Activated naive CD4-positive, alpha-beta T cell (primary cell): ENCODE measurements at places on chromosomes 12 and 14.

DNA sequence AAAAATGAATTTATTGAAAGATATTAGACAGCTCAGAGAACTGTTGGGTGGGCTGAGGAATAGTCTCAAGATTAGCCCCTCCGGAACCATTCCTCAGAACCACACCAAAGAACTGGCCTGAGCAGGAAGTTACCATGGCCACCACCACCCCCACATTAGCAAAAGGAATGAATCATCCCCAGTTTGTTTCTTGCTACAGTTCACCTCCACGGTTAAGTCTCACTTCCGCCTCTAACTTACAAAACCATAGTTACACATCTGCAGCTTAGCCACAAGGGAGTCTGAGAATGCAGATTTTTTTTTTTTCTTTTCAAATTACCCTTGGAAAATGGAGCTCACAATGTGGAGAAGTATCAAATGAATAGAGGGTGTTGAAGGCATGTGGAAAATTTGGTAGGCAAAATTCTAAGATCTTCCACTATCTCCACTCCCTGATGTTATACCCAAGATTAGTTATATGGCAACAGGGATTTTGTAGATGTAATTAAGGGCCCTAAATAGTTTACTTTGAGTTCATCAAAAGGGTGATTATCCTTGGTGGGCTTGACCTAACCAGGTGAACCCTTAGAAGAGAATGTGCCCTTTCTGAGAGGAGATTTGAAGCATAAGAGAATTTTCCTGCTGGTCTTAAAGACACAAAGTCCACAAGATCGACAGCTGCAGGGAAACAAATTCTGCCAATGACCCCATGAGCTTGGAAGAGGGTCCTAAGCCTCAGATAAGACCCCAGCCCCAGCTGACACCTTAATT, 129.8 kb upstream of the KRR1 start:
- DNase-seq: no peak

DNA sequence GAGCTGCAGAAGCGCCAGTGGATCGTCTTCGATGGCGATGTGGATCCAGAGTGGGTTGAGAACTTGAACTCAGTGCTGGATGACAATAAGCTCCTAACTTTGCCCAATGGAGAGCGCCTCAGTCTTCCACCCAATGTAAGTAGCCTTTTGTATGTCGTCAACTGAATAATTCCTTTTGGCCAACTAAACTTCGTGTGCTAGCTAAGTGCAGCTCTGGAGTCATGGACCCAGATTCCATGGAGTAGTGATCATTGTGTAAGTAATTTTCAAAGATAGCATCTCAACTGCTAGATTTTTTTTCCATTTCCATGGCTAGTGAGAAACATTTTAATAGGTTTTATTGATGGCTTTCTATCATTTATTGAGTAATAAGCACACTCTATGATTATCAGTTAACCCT, 48.0 kb downstream of the DYNC1H1 start:
- no peak for DNase-seq

GRCh38 chr14:20515846-20516245, 10.5 kb downstream of the RNASE10 start:
- no peak for DNase-seq

DNA sequence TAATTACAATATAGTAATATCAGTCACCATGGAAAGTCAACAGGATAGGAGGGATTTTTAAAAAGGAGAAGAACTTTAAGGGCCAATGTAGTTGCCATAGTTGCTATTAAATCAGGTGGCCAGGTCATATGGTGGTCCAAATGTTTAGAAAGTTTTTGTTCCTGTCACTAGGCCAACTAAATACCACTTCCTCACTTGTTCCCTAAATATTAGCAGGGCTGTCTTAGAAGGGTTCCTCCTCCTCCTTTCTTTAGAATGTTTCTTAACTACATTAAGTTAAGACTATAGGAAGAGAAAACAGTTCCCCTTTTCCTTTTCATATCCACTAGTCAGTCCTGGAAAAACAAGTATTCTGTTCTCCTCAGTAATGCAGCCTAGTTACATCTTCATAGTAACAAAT, 50.3 kb downstream of the MON2 start:
- no peak for DNase-seq

DNA sequence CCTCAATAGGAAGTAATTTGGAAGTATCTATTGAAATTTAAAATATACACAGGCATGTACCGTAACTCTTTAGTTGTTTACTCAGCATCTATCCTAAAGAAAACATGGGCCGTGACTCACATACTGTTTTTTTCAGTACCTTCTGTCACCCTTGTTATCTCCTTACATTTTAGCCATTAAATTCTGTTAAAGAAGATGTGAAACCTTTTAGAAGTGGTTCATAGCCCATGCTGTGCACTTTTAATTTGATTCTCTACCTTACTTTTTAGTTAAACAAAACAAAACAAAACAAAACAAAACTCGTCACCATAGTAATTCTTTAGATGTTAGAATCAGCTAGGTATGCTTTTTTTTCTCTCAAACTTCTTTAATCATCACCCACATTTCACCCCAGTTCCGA, 494.4 kb upstream of the RGS6 start:
- no peak for DNase-seq

GRCh38 chr12:53287741-53288216, 7.6 kb upstream of the PFDN5 start:
- peak; percentile 11 for DNase-seq

DNA sequence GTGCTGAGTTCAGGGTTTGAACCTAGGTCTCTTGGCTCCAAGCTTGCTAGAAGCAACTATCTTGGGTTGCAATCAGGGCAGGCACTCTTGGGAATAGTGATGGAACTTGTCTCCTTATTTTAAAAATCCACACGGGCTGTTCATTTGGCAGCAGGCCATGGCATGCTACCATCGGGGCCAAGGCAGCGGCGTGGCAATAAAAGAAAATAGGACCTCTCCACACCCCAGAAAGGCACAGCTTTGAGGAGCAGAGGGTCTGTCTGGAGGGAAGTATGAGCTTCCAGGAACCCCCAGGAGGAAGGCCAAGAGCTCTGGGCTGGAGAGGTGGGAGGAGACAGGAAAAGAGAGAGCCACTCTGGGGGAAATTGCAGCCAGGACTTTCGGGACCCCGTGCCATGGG, 15.3 kb downstream of the RPS6KL1 start:
- DNase-seq: no peak

DNA sequence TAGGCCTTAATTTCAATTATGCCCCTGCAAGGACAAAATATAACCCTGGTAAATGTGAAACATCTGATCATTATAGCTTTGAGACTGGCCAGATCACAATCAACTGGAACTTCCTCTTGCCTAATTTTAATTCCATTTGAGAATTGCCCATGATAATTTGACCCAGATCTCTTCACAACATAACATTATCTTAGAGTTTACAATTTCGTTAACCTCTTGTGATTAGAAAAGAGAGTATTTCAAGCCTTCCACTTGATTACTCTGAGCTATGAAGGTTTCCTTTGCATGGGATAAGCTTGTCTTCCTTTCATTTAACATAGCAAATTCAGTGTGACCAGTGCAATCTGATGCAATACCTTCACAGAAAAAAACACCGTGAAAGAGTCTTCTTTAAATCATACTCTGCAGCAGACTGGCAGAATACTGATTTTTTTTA, 143.6 kb downstream of the DUSP6 start:
- DNase-seq: no peak

DNA sequence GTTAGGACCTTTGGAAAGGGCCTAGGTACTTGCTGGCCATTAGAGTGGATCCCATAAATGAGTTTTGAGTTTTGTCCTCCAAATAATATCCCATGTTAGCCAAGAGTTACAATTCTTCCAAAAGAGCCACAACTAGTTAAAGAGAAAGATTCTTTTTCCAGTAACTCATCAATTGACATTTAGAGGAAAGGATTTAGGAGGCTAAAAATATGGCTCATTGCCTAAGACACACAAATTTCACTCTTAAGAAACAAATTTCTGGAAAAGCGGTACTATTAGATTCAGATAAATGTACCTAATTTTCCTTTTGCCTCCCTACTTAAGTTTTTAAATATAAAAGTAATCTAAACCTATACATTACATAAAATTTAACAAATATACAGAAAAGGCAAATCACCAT, 21.3 kb downstream of the DACT1 start:
- DNase-seq: no peak

DNA sequence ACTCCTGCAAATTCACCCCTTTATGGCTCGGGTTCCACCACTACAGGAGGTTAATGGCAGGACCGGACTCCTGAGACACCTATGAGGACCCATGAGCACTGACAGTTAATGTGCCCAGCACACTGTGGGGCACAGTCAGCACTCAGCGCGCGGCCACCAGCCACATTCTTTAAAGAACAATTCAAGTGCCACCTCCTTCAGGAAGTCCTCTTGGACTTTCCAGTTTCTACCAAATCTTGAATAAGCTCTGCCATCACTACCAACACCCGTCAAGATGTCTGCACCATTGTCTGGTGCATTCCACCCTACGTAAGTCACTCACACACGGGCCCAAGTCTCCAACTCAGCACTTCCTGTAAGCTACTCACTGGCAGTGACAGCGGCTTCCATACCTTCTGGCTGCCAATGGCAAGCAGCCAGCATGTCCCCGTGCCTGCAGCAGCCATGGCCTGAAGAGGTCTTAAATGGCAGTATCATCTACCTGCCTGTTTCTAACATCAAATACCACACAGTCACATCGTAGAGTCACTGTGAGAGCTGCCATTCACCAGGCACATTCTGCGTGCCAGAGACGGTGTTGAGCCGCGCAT, 48.5 kb downstream of the CDC42BPB start:
- DNase-seq: no peak

- no peak for DNase-seq
Observed at GRCh38 chr14:92568621-92569479, 55.3 kb downstream of the RIN3 start.

- no peak for DNase-seq
Observed at GRCh38 chr14:69574954-69575295, 254 bp upstream of the CCDC177 start.

- DNase-seq: no peak
Observed at GRCh38 chr12:11868027-11868426, 202.7 kb upstream of the BCL2L14 start.

DNA sequence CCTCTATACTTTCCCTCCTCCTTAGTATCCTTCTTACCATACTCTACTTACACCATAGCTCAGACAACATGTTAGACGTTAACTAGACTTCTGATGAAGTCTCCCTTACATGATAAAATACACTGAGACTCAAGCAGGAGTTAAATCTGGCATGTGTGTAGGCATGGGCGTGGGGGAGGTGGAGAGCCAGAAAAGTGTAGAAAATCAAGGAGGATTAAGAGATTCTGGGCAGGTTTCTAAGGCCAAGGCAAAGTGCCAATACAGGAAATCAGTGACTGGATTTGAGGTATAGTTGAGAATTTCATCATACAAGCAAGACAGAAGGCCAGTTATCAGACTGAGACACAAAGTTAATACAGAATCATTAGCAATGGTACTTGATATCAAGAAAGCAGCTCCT, 37.4 kb downstream of the EPS8 start:
- no peak for DNase-seq

DNA sequence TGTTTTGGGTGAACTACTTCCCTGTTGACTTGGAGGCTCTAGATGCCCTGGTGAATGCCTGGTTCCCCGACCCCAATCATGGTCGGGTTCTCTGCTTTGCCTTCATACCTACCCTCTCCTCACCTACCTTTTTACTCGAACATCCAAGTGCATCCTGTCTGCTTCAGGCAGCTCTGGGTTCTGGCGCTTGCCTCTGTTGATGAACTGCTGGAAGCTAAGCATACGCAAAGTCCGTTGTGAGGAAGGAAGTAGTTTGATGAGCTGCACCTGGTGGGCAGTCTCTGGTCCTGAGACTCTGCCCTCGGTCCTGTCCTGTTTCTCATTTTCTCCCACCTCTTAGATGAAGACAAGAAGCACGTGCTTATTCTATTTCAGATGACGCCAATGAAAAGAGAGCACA, 13.6 kb downstream of the KCNH3 start:
- DNase-seq: no peak

- no peak for DNase-seq
Observed at GRCh38 chr12:11158885-11159444, 12.0 kb upstream of the SMIM10L1 start.

GRCh38 chr12:116389990-116390389, 112.5 kb upstream of the MED13L start:
- DNase-seq: no peak

DNA sequence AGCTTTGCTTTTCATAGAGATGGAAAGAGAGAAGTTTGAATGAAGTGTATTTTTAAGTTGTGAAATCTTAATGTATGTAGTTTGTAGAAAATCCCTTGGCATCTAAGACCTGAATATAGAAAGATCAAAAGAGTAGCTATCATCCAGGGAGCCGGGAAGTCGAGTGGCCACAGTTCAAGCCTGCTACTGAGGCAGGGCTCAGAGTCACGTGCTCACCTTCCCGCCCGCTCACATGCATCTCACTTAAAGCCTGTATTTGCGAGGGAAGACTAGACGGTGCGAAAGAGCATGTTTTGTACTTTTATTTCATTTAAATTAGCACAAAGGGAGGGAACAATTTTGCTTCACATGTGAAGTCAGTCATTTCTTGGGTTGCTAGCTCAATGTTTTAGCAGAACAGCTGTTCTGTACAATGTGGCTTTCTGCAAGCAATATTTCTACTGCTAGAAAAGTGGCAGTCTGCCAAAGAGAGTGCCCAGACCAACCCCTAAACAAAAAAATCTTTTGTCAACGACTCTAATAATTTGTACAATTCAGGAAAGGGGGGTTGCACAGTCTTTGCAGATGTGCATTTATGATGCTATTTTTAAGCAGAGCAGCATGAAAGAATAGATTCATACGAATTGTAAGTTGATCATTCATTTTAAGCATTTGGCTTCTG, 290.7 kb downstream of the NPAS3 start:
- DNase-seq: no peak

- DNase-seq: no peak
Observed at GRCh38 chr12:51911307-51911706, 4.0 kb downstream of the ACVRL1 start.

DNA sequence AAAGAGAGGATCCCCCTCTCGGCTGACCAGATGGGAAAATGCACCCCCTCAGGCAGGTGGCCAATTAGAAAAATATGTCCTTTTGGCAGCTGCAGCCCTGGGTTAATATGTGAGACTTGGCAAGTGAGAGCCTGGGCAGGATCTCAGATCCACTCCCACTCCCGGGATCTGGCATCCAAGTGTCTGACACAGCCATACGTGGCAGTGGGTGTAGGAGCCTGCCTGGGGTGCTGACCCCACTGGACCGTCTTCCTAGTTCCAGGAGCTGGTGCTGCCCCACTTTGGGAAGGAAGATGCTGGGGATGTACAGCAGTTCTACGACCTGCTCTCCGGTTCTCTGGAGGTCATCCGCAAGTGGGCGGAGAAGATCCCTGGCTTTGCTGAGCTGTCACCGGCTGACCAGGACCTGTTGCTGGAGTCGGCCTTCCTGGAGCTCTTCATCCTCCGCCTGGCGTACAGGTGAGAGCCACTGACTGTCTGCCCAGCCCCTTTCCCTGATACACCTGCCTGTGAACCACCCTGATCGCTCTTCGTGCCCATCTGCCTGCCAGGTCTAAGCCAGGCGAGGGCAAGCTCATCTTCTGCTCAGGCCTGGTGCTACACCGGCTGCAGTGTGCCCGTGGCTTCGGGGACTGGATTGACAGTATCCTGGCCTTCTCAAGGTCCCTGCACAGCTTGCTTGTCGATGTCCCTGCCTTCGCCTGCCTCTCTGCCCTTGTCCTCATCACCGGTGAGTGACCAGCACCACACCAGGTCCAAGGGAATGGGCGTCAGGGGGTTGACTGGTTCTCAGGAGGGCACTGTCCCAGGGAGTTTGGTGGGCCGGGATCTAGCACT, 5.8 kb downstream of the NR4A1 start:
- no peak for DNase-seq
